ENCODE measurements at places on chromosomes 1 and 21. TPM values are rescaled to one million over a fixed set of nuclear protein-coding genes. Genes with fewer than 3 reads are reported as not detected.

Gene LMOD1
- total RNA-seq: not detected

Gene SPATA46
- total RNA-seq: not detected

Gene AGMAT
- total RNA-seq: 18.3 TPM

Gene SERTAD4
- not detected for total RNA-seq

Gene HPDL
- 4.5 TPM for total RNA-seq

Gene ARTN
- 0.85 TPM for total RNA-seq

Gene S100B
- total RNA-seq: 0.49 TPM

Gene PTAFR
- total RNA-seq: 0.49 TPM

Gene KCNA2
- total RNA-seq: 10.7 TPM

Gene NPHS2
- not detected for total RNA-seq

Gene TTC22
- total RNA-seq: 11.0 TPM

Gene TMEM54
- total RNA-seq: 2.3 TPM

Gene FMO5
- 0.12 TPM for total RNA-seq

Gene SFN
- total RNA-seq: 1.2 TPM

Gene SHISA4
- total RNA-seq: 1.8 TPM

Gene CACNA1E
- total RNA-seq: 0.05 TPM

Gene BCAN
- not detected for total RNA-seq

Gene PRKAB2
- total RNA-seq: 9.3 TPM

Gene TRAF3IP3
- 443 TPM for total RNA-seq

Gene NHLH1
- total RNA-seq: 0.93 TPM

Gene CLDN8
- total RNA-seq: not detected

Gene MIA3
- total RNA-seq: 59.2 TPM

Gene RYR2
- not detected for total RNA-seq

Gene IL19
- total RNA-seq: not detected

Gene CD1D
- total RNA-seq: not detected

Gene TRIM67
- total RNA-seq: not detected

Gene PRCC
- 90.1 TPM for total RNA-seq

Gene CEPT1
- total RNA-seq: 35.4 TPM

Gene HSD3B1
- not detected for total RNA-seq

Gene SAMD11
- not detected for total RNA-seq

Gene DENND1B
- total RNA-seq: 27.9 TPM

Gene DIO1
- not detected for total RNA-seq

Gene TCHH
- not detected for total RNA-seq

Gene CACNA1S
- total RNA-seq: not detected

Gene ASTN1
- not detected for total RNA-seq

Gene EPB41
- total RNA-seq: 125 TPM

Gene TSPEAR
- total RNA-seq: not detected

Gene KRTAP12-2
- total RNA-seq: not detected

Gene RGS1
- 27.3 TPM for total RNA-seq

Gene MAP10
- total RNA-seq: 4.5 TPM

Gene OR6N1
- not detected for total RNA-seq

Gene SEC16B
- total RNA-seq: not detected

Gene MRAP
- not detected for total RNA-seq

Gene TMPRSS15
- not detected for total RNA-seq

Gene KRTAP21-1
- total RNA-seq: not detected

Gene RAB7B
- total RNA-seq: not detected

Gene PEX10
- 11.4 TPM for total RNA-seq

Gene KCNJ15
- total RNA-seq: 0.34 TPM
